RPMI7951 (cell line): ENCODE measurements at places on chromosomes 6 and 20. TPM values are rescaled to one million over a fixed set of nuclear protein-coding genes. Genes with fewer than 3 reads are reported as not detected.

- no peak for DNase-seq
Measured at GRCh38 chr6:83966539-83966938, 67.0 kb upstream of the MRAP2 start.

GRCh38 chr6:143544011-143544696 lies 32.6 kb upstream of the FUCA2 start:
- DNase-seq: no peak

DNA sequence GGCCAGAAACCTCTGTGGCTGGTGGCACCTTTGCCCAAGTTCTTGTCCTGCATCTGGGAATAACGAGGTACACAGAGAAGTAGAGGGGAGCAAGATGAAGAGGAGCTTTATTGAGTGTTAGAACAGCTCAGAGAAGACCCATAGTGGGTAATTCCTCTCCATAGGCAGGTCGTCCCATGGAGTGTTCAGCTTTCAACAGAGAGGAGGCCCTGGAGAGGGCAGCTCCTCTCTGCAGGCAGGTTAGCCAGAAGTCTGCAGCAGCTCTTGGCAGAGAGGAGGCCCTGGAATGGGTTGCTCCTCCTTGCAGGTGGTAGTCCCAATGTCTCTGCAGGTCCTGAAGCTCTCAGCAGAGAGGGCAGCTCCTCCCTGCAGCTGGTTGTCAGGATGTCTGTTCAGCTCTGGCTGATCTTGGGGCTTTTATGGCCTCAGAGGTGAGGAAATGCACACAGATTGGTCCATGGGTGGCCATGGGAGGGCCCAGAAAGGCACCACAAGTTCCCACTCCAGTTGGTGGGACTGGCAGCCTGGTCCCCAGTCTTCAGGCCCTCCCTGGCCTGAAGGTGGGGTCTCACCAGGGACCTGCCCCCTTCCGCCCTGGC lies 89.0 kb downstream of the IPCEF1 start:
- no peak for DNase-seq

DNA sequence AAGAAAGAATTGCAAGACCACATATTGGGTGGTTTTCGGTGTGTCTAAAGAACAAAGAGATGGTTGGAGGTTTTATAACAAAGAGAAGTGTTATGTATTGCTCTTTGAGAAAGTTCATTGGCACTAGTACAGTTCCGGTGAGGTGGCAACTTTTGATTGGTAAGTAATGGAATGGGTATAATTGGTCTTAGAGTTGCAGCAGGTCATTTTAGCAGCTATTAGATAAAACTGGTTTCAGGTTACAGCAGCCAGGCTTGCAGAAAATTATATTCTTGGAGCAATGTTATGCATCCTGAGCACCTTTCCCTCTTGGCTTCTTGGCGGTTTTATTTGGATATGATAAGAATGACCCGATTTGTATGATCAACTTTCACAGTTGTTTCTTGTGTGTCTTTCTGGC lies 12.3 kb upstream of the SSTR4 start:
- peak; percentile 65 for DNase-seq

DNA sequence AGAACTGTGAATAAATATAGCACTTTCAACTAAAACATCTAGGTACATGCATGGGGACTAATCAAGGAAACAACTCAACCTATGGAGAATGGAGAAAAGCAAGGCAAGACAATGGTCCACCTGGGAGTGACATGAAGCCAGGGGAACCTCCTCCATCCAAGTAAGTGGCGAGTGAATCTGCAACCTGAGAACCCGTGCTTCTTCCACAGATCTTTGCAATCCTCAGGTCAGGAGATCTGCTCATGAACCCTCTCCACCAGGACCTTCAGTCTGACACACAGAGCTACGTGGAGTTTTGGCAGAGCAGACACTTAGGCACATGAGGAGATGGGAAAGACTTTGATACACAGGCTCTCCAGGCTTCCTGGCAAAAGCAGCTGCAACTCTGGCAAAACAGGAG lies 58.8 kb upstream of the KHDRBS2 start:
- no peak for DNase-seq

- DNase-seq: no peak
Measured at GRCh38 chr20:33482581-33482980, 7.3 kb upstream of the CBFA2T2 start.

- DNase-seq: no peak
Measured at GRCh38 chr6:137305691-137306090, 86.5 kb upstream of the IFNGR1 start.

GRCh38 chr6:30219244-30219643 lies 6.0 kb upstream of the TRIM26 start:
- peak; percentile 46 for DNase-seq

GRCh38 chr6:149138699-149139294 lies 178.7 kb upstream of the TAB2 start:
- no peak for DNase-seq

DNA sequence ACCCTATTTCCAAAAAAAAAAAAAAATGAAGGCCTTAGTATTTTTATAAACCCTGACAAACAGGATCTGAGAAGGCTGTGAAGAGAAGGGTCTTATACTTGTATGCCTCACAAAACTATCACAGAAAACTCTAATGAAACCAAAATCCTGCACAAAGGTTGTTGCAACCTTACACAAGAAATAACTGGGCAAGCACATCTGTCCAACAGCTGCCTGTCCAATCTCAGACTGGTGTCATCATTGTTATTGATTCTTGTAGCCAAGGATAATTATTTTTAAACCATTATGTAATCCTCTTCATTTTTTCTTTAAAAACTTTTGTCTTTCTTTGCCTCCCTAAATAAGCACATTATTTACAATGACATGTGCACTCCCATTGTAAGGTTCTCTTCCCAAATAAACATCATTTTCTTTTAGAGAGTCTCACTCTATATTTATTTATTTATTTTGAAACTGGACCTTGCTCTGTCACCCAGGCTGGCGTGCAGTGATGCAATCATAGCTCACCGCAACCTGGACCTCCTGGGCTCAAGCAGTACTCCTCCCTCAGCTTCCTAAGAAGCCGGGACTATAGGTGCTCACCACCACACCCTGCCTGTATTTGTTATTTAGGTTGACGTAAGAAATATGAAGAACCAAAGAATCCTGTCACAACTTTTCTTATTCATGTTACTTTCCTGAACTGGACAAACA lies 697.1 kb downstream of the DOK5 start:
- no peak for DNase-seq

DNA sequence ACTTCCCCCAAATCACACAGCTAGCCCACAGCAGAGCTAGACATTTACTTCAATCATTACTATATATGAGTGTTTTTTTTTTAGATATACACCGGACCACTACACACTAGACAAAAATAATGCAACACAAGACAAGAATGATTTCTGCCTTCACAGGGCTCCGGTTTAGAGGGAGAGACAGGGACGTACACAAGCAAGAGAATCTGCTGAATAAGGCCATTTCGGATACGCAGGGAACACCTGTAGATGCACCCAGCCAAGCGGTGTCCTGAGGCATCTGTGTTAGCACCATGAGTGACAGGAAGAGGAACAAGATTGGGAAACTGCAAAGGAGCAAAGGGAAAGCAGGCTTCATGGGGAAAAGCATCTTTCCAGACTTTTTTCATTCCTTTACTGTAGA lies 45.7 kb downstream of the HS3ST5 start:
- no peak for DNase-seq

DNA sequence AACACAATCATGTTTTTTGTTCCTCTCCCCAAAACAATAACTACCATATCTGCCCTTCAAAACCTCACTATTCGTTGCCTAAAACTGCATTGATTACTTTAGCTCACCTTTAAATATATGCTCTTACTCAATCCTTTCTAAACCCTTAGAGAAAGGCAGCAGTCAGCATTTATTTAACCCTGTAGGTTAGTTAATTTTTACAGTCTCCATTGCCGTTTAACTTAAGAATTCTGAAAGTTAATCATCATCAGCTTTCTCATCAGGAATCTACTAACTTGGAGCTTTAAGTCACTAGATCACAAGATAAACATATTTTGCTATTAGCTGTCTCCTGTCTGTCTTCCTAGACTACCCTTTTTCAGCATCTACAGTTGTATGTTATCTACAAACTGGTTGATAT lies 991.9 kb downstream of the EPHA7 start:
- no peak for DNase-seq

- no peak for DNase-seq
Measured at GRCh38 chr6:38215651-38216311, 396.3 kb downstream of the ZFAND3 start.

DNA sequence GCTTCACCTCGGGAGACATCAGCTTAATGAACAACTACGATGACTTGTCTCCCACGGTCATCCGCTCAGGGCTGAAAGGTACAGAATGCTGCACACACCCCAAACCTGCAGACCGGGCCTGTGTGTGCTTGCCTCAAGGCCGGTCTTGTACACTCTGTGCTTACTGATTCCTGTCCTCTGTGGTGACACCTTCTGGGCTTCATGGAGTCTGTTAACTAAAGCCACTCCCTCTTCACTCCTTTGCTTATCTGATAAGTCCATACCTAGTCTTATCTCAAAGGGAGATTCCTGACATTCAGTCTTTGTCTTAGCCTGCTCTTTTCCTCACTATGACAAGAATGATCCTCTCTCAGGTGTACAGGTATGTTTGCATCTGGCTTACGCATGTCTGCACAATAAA lies 107.7 kb upstream of the TMEM181 start:
- no peak for DNase-seq

- DNase-seq: no peak
Measured at GRCh38 chr6:156691018-156691417, 86.2 kb upstream of the ARID1B start.

The ULBP2 gene
- 21.8 and 21.9 TPM in 2 replicates for total RNA-seq

DNA sequence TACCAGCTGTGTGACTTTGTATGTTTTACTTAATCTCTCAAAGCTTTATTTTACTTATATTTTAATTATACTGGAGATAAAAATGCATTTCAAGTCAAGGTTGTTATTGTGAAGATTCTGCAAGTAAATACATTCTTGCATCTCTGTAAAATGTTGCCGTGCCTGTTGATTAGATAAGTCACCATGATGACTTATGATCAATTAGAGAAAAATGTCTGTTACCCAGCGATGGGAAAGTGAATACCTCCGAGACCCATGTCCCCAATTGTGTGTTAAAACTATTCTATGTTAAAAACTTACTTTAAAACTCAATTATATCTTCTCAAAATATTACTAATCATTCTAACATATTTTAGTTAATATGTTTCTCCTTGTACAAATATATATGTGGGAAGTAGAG lies 39.9 kb downstream of the MYB start:
- no peak for DNase-seq

The CST5 gene
- not detected in 2 replicates for total RNA-seq

The ZBTB46 gene
- 3.4 and 5.8 TPM in 2 replicates for total RNA-seq

- no peak for DNase-seq
Measured at GRCh38 chr20:46126440-46127056, 8.4 kb downstream of the CD40 start.

The PI16 gene
- not detected in 2 replicates for total RNA-seq

DNA sequence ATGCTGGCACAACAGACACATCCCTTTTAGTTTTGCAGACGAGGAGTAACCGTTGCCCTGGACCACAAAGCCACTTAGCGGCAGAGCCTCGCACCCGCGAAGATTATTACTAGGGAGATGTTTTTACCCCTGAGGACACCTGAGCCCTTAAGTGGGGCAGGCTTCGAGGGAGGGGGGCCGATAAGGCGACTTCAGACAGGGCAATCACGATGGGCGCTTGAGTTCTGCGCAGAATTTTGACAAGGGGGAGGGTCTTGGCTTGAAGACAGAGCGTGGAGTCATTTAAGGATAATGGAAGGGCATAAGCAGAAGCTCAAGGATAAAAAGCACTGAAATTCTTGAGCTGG lies 650 bp upstream of the TTK start:
- DNase-seq: no peak

The PTCHD4 gene
- total RNA-seq: not detected in 2 replicates

DNA sequence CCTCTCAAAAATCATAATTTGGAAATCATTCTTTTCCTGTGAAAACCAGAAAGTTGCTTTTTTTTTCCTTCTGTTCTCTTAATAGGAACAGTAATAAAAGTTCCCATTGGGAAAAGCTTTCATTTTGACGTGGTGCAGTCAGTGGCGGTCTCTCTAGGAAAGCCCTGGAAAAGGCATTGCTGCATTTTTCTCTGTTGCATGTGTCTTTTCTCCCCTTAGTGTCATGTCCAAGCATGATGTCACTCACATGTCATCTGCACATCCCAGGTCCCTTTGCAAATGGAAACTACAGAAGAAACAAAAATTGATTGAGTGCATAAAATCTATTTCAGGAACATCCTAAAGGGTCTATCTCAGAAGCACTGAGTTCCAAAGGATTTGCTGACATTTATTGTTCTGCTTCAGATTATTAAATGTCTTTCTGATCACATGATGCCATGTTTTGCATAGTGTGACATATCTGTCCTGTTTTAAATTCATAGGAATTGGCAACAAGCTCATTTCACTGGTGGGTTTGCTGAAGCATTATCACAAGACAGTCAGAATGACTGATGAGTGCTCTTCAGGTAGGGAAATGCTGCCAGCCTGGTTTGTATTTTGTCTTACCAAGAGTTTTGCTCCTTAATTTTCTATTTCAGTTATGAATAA lies 208.7 kb downstream of the SOX4 start:
- DNase-seq: no peak

The MCHR2 gene
- total RNA-seq: not detected in 2 replicates

- DNase-seq: no peak
Measured at GRCh38 chr20:40895182-40895581, 133.4 kb upstream of the TOP1 start.

The TPD52L1 gene
- total RNA-seq: 16.8 and 17.4 TPM in 2 replicates

The TSHZ2 gene
- total RNA-seq: 0.12 TPM in 1 of 2 replicates, not detected in the other
